Endodermal cell (in vitro differentiated cells): ENCODE measurements at places on chromosomes 7 and 10.

GRCh38 chr7:22452142-22452959, 47.6 kb downstream of the STEAP1B start:
- peak; percentile 94 for DNase-seq

DNA sequence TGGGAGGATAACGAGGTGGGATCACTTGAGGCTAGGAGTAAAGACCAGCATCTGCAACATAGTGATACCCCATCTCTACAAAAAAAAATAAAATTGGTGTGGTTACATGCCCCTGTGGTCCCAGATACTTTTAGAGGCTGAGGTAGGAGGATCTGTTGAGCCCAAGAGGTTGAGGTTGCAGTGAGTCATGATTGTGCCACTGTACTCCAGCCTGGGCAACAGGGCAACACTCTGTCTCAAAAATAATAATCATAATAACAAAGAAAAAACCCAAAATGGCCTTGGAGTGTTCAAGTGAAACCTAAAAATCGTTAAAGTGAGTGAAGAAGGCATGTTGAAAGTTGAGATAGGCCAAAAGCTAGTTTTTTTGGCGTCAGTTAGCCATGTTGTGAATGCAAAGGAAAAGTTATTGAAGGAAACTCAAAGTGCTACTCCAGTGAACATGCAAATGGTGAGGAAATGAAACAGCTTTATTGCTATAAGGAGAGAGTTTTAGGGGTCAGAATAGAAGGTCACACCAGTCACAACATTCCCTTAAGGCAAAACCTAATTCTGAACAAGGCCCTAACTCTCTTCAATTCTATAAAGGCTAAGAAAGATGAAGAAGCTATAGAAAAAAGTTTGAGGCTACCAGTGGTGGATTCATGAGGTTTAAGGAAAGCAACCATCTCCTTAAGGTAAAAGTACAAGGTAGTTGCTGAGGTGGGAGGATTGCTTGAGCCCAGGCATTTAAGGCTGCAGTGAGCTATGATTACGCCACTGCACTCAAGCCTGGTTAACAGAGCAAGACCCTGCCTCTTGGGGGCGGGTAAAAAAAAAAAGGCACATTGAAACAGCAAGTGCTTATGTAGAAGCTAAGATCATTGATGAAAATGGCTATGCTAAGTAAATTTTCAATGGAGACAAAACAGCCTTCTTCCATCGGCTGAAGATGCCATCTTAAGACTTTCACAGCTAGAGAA, 45.4 kb upstream of the STOX1 start:
- no peak for DNase-seq

DNA sequence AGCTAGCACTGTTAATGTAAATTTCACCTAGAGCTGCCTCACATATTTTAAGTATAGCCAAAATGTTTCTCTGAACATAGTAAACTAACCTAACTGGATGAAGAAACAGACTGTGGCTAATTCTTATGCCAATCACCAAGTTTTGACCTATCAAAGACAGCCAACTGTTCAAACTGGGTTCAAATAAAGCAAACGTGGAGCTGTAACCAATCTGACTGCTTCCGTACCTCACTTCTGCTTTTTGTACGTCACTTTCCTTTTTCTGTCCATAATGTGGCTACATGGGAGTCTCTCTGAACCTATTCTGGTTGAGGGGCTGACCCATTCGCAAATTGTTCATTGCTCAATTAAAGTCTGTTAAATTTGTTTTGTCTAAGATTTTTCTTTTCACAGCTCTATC, 66.3 kb upstream of the ETV1 start:
- DNase-seq = no peak

GRCh38 chr10:129865960-129866359, 98.1 kb downstream of the EBF3 start:
- no peak for DNase-seq

- peak; percentile 65 for DNase-seq
These were observed 319.9 kb downstream of the BMPER start for GRCh38 chr7:34225193-34225592.

DNA sequence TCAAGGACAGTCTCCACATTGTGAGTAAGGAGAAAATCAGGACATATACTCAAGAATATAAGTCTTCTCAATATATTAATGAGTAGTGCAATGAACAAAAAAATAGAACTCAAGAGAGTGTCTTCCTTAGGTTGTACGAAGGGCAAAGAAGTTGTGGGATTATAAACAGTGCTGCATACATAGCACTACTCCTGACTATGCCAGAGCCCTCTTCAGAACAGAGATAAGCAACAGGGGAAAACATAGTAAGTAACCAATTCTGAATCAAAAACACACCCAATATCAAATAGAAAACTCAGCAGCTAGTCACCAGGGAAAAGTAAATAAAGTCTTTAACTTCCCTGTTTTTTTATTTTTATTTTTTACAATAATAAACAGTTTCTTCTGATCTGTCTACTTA, 10.6 kb downstream of the ARHGAP21 start:
- no peak for DNase-seq

GRCh38 chr7:111727905-111728634, 165.8 kb upstream of the IMMP2L start:
- no peak for DNase-seq

- DNase-seq = no peak
These were observed 9.4 kb downstream of the NOC3L start for GRCh38 chr10:94353336-94353735.

- DNase-seq = peak; percentile 48
These were observed 197.2 kb downstream of the EBF3 start for GRCh38 chr10:129766611-129767550.

GRCh38 chr7:25832456-25832855, 319.5 kb upstream of the NFE2L3 start:
- no peak for DNase-seq

DNA sequence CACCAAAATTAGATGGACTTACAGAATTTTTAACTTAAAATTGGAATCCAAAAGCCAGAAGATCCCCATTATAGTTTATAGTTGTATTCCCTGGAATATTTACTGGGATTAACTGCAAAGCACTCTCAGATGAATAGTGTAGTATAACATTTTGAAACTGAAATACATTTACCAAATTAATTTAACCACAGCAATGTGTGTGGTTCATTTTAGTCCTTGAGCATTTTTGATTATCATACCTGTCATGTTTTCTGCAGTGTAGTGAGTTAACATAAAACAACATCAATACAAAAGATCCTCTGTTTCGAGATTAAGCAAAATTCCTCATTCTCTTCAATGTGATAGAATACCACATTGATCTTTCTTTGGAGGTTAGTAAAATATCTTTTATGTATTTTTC, 3.7 kb downstream of the VIM start:
- DNase-seq = no peak

DNA sequence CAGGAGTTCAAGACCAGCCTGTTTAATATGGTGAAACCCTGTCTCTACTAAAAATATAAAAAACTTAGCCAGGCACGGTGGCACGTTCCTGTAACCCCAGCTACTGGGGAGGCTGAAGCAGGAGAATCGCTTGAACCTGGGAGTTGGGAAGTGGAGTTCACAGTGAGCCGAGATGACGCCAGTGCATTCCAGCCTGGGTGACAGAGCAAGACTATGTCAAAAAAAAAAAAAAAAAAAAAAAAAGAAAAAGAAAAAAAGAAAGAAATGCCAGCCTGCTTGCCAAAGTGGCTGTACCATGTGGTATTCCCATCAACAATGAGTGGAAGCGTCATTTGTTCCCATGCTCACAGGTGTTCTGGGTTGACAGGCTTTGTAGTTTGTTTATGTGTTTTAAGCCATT, 43.3 kb upstream of the NPTX2 start:
- DNase-seq = no peak

- DNase-seq = peak; percentile 12
These were observed 45.7 kb downstream of the SORCS3 start for GRCh38 chr10:104686829-104687228.

DNA sequence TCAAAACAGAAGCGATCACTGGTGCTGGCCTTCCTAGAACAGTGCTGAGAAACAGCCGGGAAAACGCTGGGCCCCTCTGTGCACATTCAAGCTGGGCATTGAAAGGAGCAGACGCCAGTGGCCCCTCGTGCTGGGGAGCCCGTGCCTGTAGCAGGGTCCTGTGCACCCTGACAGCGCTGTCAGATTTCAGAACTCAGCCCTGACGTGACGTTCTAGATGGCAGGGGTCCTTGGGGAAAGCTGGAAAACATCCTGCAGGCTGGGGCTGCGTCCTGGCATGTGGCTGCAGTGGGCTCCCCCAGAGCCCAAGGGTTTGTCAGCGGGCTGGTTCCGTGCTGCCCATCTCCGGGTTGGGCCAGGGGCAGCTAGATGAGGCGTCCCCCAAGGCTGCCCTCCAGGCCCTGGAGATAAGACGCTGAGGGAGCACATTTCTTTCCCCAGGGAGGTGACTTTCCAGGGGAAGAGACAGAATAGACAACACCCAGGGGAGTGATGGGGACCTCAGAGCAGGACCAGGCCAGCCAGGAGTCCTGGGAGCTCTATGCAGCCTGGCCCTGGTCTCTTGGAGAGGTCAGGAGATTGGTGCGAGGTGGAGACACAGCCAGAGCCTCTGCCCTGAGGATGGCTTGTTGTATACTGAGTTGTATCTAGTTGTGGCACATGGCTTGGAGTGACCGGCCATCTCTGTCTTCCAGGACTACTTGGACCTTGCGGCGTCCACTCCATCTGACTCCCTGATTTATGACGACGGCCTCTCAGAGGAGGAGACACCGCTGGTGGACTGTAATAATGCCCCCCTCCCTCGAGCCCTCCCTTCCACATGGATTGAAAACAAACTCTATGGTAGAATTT, 12.1 kb upstream of the CSGALNACT2 start:
- DNase-seq = peak; percentile 14

GRCh38 chr10:47290338-47290737, 9.7 kb upstream of the GDF10 start:
- DNase-seq = no peak

DNA sequence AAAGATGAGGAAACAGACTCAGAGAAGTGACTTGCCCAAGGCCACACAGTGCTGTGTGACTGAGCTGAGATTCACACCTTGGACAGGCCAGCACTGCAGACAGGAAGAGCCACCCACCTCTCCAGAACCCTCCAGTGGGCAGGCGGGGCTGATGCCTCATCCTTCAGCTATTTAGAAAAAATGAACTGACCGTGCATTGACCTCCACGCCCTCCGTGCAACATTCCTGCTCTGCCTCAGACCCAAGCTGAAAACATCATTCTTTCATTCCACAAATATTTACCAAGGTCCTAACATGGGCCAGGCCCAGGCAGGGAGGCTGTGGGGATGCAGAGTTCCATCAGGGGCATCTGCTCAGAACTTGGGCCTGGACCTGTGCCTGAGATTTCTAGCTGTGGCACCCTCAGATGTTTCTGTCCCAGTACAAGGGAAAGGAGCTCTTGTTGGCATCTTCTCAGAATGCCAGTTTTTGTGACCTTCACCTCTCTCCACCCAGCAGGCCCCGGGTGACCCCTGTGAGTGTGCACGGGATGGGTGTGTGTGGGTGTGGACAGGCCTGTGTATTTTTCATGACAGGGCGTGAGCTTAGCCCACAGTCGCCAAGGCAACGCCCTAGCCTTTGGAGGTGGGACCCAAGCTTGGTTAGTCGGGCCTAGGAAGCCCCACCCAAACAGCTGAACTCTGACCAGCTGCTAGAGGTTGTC, 6.5 kb downstream of the VSIR start:
- DNase-seq = no peak

- DNase-seq = no peak
These were observed 32.8 kb upstream of the MYO3A start for GRCh38 chr10:25901199-25901598.

DNA sequence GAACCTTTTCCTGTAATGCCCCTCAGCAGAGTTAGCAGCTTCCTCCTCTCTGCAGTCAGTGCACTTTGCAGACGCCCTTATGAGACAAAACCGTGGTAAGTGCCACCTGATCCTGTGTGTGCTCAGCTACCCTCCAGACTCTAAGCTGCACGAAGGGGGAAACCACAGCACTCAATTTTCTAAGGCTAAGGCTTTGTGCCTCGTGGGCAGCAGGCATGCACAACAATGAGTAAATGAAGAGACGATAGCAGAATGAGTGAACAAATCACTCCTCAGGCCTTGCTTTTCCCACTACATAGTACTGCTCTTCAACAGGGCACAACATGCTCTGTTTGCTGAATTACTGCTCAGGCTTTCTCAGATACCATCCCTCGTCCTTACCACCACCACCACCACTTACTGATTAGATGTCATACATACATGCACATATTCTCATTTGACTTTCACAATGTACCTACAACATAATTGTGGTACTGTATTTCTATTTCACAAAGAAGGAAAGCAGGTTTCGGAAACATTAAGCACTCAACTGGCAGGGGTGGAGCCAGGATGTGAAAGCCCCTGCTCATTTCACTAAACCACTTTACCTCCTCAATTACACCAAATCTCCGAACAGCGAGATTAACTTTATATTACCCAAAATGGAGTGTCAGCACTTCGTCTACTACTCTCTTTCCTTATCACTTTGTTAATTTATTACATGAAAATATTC, 85.4 kb downstream of the ICA1 start:
- DNase-seq = no peak

DNA sequence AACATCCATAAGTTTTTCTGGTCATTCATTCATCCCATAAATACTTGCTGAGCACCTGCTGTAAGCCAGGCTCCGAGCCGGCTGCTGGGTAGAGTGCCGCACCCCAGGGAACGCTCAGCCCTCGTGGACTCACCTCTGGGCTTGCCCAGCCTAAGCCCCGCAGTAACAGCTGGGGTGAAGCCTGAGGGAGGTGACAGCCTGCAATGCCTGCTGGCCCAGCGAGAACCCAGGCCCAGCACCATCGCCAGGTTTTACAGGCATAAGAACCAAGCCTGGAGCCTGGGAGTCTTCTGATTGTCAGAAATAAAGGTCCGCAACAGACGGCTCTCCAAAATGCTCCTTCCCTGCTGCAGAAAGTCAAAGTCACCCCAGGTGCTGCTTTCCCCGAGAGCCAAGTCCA, 205.4 kb downstream of the ZMYND11 start:
- DNase-seq = no peak

DNA sequence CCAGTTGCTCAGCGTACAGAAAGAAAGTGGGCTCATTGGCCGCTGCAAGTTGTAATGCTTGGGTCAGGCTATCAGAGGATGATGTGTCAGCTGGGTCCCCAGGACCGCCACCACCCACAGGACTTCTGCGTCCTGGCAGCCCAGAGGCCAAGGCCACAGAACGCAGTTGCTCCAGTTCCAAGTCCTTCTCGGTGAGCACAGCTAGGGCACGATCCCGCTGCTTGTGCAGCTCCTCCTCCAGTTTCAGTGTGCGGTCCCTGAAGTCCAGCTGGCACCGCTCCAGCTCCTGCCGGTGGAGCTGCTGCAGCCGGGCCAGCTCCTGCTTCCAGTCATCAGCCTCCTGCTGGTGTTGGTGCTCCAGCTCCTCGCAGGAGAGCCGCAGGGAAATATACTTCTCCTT, 3.0 kb downstream of the GCC1 start:
- no peak for DNase-seq

GRCh38 chr7:28542410-28542809, 130.1 kb downstream of the CREB5 start:
- DNase-seq = no peak

DNA sequence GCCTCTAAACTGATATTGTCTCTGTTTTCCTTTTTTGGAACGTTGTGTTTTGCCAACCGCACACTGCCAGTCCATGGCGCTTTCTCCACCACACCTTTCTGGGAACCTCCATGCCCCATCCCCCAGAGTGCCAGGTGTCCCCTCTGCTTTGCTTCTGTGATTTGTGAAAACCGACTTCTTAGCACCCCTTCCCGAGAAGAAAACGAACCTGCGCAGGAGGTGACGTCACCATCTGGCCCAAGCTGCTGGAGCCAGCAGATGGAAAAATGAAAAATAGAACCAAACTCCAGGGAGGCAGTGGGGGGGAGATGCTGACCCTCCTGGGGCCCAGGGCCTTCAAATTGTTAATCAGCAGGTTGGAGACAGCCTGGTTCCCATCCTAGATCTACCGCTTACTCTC, 103.8 kb downstream of the HTR5A start:
- no peak for DNase-seq

- DNase-seq = no peak
These were observed 103.5 kb upstream of the PDLIM1 start for GRCh38 chr10:95394161-95394880.
